ENCODE measurements at places on chromosomes 3 and 15.
A peak's percentile ranks its signal among the peaks of the same experiment; 100 is the strongest.

DNA sequence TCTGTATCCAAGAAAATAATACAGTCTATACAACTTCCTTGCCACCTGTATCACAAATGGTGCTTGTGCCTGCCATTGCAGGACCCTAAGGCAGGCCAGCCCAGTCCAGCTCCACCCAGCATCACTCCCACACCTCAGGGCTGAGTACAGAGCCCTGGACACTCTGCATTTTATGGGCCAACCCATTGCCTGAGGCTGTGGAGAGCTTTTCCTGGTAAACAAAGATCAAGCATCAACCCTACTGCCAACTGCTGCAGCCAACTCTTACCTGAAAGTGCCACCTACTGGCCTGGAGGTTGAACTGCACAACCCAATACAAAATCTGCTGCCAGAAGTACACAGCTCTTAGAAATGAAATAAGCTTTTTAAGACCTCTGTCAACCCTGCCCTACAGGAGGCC, 1082.2 kb downstream of the NAALADL2 start:
- no peak for DNase-seq

GRCh38 chr3:46114323-46114988, 87.2 kb upstream of the XCR1 start:
- no peak for DNase-seq

DNA sequence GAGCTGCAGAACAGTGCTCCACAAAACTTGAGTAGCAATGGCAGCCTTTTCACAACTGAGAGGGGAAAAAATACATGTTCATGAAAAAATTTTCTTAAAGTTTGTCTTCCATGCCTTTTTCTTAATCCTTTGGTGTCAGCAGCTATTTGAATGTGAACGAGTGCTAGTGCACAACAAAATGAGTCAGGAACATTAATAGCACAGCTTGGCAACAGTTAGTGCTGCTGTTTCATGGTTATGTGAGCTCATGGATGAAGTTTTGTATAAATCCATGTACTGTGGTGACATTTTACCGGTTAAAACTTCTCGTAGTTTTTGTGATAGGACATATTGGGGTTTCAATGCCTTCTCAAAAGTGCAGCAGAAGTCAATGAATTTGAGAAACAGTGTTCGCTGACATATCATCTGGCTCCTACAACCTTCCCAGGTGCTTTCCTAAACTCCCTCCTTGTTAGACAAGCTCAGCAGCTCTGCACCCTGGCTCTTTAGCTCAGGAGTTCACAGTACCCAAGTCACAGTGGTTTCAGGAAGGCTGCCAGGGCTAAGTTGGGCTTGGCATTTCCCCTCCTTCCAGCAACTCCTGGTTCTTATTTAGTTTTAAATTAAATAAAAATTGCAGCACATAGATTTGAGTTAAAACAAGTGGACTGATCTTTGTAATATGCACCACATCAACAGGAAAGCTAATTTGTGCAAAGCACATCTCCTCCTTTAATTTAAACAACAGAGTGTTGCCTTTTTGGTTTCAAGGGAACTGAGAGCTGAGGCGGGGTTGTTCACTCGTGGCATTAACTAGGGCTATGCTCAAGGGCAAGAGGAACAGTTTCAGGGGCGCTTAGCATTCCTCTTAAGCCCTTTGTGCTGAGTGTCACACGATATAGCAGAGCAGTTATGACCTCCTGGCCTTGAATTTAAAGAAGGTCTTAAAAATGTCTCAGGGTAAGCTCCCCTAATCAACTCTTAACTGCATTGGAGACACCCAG, 362.8 kb downstream of the CHST2 start:
- DNase-seq = no peak

DNA sequence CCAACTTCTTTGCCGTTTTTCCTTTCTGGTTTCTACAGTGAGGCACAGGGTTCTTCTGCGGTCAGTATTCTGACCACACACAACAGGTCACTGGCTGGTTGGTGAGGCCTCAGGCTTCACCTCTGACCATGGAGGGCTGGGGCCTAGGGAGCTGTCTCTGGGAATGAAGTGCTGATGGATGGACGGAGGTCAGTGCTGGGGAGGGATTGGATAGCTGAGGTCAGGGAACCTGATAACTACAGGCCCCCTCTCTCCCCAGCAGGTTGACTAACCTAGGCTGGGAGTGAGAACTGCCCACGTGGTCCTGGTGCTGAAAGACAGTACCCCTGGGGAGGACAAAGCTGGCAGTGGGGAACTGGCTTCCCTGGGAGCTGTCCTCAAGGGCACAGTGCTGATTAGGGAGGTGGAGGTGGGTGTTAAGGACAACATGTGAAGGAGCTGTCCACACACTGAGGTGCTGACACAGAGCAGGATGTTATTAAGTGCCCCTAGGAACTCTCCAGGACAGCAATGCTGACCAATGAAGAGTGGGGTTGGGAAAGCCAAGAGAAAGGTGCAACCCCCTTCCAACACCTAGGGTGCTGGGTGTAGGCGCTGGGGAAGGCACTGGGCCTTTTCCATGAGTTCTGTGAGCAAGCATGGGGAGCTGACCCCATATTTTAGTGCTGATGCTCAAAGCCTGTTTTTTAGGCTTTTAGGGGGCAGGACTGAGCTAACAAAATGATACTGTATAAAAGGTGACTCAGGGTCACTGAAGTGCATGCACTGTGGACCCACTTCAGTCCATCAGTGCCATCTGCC, 45.2 kb downstream of the ATP2B2 start:
- DNase-seq = no peak

DNA sequence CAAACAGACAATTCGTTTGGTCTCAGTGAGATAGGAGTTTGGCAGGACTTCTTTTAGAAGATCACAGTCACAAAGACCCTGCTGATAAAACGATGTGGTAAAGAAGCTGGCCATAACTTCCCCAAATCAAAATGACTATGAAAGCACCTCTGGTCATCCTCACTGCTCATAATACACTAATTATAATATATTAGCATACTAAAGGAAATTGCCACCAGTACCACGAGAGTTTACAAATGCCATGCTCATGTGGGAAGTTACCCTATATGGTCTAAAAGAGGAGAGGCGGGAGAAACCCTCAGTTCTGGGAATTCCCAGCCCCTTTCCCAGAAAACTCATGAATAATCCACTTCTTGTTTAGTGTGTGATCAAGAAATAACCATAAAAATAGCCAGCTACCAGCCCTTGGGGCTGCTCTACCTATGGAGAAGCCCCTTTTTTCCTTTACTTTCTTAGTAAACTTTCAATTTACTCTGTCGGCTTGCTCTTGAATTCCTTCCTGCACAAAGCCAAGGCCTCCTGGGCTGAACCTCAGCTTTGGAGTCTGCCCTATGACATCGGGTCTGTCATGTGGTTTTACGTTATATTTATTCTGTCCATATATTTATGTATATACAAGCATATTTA, 115.8 kb upstream of the IGSF10 start:
- no peak for DNase-seq

- no peak for DNase-seq
These were observed 801.7 kb upstream of the DPPA4 start for GRCh38 chr3:110139048-110139447.

DNA sequence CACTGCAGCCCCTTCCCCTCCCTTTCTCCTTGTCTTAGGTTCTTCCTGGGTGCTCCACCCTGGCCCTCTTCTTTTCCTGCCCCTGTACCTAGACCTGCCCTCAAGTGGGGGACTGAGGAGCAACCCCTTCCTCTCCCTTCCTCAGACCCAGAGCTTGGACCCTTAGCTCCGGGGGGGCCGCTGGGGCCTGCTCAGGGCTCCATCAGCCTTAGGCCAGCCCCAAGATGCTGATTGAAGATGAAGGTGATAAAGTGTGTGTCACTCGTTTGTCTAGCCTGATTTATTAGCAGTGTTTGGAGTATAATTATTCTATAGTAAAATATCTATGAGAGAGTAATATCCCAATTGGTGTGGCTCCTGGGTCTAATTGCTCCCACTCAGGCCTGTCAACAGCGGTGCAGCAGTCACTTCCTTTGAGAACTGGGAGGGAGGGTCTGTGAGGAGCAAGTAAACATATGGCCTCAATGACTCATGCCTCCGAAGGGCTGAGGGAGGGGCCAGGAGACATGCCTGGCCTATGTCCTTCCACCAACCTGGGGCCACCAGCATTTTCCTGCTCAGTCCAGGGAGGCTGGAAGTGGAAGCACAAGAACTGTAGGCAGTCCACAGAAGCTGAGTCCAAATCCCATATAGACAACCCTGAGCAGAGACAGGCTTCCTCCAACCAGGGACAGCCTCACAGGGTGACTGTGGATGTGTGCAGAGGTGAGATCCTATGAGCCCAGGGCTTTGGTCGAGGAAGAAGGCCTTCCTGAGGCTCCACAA, 123.2 kb downstream of the DNAJB8 start:
- DNase-seq = peak; percentile 61

GRCh38 chr15:22948056-22948455, 32.1 kb downstream of the CYFIP1 start:
- no peak for DNase-seq
